Iris pigment epithelial cell (primary cell): ENCODE measurements at places on chromosomes 3 and 15.

GRCh38 chr3:71713041-71713440 lies 12.2 kb downstream of the EIF4E3 start:
- DNase-seq: no peak

- peak; percentile 24 for DNase-seq
These were observed 342.2 kb downstream of the GBE1 start for GRCh38 chr3:81419228-81419627.

GRCh38 chr15:99764522-99764921 lies 31.3 kb upstream of the LYSMD4 start:
- no peak for DNase-seq

- DNase-seq: peak; percentile 53
These were observed 1.1 kb upstream of the LPP start for GRCh38 chr3:188152660-188153436.

- peak; percentile 92 for DNase-seq
These were observed at the start of gene FBXO22 for GRCh38 chr15:75903331-75904239. TSS of gene FBXO22 (plus strand) at chr15:75903878. CDS start at chr15:75903964, 86 bp downstream.

DNA sequence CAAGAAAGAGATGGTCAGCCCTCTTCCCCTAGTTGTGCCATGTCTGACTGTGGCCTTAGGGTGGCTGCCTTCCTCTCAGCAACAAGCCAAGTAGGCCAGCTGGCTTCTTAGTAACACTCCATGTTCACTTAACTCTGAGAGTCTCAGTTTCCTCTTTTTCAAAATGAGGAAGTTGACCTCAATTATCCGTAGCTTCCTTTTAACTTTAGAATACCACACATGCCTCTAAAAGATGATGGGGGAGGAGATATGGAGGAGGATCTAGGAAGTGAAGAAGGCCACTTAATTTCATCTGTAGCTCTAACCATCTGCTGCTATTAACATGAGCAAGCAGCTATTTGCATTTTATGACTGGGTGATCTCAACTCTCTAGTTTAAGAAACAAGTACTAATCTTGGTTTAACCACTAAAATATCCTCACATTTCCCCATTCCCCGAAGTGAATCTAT lies 32.9 kb downstream of the CD200R1L start:
- DNase-seq: peak; percentile 59

DNA sequence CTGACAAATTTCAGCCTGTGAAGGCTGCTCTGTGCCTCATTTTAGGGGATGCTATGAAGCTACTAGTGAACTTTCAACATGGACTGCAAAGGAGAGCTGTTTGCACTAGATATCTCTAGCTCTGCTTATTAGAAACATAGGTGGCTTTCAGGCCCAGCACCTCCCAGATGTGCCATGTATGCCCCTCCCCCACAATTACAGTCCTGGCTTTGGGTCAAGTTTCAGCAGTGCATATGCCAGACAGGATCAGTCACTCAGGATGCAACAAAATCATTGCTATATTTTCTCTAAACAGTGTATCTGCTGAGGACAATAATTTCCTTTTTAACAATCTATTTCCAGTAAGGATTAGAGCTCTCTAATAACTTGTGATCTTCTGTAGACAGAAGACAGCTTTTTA lies 178.8 kb upstream of the STAC start:
- no peak for DNase-seq
